ENCODE measurements at places on chromosomes 12 and 14.

- DNase-seq = no peak
Measured at GRCh38 chr12:65282840-65283239, 4.4 kb downstream of the MSRB3 start.

DNA sequence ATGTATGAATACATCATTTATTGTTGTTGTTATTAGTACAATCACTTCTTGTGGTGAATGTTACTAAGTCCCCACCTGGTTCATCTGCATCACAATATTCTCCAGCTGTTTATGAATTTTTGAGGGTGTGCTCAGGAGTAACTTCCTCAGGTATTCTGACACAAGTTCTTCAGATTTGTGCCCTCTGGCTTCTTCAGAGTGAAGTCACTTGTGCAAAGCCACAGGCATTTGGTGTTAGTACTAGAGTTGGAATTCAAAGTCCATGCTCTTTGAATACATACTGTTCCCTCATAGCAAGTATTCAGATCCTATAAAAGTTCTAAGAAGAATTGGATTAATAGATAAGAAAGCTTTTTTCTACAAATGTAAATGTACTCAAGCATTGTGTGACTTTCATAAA lies 150.3 kb upstream of the AVPR1A start:
- no peak for DNase-seq

GRCh38 chr14:92969871-92970270 lies 46.9 kb downstream of the CHGA start:
- DNase-seq = no peak

DNA sequence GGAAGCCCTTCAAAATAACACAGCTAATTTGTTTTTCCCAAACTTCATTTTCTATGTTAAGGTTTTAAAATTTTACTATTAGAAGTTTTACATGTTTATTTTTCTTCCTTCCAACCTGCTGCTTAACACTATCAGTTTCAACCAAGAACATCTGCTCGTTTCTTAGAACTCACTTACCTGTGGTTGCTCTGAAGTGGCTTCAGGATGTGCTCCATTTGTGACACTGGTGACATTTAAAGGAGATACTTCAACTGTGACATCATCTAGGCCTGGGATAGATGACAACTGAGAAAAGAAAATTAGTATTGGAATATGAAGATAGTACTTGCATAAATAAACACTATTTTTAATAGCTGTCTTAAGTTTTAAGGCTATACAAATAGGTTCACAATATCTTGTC lies 17.9 kb downstream of the WASHC3 start:
- no peak for DNase-seq

- DNase-seq = no peak
Measured at GRCh38 chr14:20627346-20628027, 14.0 kb downstream of the OR6S1 start.

- no peak for DNase-seq
Measured at GRCh38 chr14:90905531-90905930, 89.3 kb upstream of the TTC7B start.

GRCh38 chr14:65745396-65746190 lies 333.1 kb downstream of the FUT8 start:
- DNase-seq = no peak

- DNase-seq = no peak
Measured at GRCh38 chr12:122096591-122097149, 18.1 kb downstream of the MLXIP start.

- DNase-seq = no peak
Measured at GRCh38 chr12:118356809-118357256, 15.9 kb downstream of the TAOK3 start.

DNA sequence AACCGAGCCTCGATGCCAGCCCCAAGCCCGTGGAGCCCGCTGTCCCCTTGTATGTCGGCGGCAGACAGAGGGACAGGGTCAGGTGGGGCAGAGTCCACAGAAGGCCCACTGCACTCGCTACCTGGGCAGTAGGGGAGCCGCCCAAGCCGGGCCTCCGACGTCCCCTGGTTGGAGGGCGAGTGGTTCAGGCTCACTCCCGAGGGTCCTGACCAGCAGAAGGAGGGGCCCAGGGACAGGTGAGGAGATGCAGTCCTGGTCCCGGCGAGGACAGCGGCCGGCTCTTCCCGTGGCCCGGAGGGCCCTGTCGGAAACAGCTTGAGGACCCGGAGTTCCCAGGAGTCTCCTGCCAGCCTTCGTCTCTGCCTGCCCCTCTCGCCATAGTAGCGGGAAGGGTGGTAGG lies 216.7 kb upstream of the SFSWAP start:
- DNase-seq = no peak

- DNase-seq = no peak
Measured at GRCh38 chr12:54140588-54141388, 48.0 kb downstream of the SMUG1 start.

DNA sequence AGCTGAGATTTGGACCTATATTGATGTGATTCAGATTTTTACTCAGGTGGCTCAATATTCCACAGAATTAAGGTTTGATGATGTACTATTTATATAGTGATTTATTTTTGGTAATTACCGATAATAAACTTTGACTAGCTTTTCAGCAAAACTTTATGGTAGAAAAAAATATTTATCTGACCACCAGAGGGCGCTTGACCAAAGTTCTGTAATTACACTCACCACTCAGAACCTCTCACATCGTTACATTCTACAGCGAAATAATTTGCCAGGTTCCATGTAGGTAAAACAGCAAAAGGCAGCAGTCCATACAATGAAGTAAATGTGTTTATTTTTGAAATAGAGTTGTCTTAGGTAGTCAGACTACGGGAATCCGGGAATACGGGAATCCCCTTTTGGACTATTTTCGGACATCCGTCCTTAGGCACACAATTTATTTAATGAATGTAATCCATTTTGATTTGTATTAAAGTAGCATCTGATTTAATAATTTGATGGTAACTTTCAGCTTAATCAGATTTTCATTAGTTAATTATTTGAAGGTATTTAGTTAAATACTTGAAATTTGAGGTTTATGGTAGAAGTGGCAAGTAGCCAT lies 143.0 kb upstream of the DDHD1 start:
- DNase-seq = no peak

DNA sequence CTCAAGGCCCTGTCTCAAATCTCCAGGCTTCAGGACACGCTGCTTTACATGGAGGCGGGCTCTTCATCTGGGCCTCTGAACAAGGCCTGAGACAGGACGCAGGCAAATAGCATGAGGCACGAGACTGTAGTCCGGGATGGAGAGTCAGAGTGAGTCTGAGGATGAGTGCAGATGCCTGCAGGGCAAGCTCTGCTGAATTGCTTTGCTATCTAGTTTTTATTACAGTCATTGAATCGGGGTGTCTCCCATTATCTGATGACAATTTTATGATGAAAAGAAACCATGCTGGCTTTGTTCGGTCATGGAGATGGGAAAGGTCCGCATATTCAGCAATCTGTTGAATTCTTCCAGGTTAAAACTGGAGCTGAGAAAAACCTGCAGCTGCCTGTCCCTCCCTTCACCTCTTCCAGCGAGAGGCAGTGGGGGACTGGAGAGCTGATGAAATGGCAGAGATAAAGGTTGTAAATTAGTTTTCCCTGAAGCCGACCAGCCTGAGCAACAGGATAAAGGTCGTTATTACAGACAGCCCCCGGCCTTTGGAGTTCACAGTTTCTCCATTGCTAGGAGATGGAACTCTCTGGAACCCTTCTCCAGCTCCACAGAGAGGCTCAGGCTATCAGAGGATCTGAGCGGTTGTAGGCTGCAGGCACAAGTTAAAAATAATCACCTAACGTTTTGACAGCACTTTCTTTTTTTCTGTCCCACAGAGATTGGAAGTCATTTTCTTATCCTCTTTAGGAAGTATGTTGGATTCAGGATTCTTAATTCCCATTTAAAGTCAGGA lies 1.3 kb upstream of the ADGRD1 start:
- DNase-seq = no peak

DNA sequence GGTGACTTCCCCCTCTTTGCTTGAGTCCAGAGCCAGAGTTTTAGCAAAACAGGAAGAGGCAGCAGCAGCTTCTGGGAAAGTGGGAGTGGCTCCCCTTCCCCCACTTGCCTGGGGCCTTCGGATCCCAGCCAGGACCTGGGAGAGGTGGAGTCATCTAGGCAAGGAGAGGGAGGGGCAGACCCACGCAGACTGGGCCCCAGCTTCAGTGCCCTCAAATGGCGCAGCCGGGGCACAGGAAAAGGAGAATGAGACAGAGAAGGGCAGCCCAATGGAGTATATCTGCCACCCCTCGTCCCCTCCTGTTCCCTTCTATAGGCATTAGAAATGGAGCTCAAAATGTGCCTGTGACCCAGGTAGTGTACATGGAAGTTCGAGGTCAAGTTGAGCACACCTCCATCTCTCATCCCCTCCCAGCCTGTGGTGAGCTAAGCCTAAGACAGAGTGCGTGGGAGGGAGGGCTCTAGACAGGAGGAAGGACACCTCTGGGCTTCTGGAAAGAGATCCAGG lies 9.3 kb upstream of the HDAC7 start:
- DNase-seq = no peak

DNA sequence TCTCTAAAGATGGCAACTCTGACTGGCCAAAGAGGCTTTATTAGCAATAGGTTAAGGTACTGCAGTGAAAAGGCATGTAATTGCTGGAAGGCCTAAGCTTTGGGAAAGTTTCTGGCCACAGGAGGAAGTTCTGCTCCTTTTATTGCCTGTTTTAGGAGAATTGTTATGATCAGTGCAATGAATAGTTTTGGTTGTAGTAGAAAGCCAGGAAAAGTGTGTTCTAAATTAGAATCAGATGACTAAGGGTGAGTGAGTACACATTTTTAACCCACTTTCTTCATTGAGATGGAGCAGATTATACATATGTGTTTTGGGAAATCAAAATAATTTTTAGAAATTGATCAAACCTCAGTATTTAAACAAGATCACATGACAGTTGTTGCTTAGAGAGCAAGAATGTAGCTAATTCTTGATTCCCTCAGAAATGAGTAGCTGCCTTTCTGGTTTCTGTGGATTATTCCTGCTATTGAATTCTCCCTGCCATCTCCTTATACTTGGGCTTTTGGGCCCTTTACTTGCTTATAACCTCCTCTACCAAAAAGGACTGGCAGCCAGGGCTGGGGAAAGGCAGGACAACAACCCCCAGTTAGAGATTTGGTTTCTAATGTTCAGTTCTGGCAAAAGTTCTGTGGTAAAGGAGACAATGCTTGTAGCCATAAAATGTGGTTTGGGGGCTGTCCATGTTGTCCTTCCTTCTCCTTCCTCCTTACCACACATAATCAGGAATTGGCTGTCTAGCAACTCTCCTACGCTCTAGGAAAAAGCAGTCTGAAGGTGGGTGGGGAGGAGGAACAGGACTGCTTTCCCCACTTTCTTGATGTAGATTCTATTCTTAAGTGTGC lies 217.1 kb downstream of the SLC38A4 start:
- DNase-seq = no peak

- no peak for DNase-seq
Measured at GRCh38 chr12:120940799-120941198, 36.6 kb upstream of the SPPL3 start.

GRCh38 chr12:67918441-67918840 lies 70.8 kb upstream of the IFNG-AS1 start:
- no peak for DNase-seq

Data from stimulated activated CD4-positive, alpha-beta T cell treated with anti-CD3 and anti-CD28 coated beads, Interleukin-4, amount 100 ng/mL, for 4 hours (primary cell).